ENCODE measurements at places on chromosomes 2 and 18. TPM values are rescaled to one million over a fixed set of nuclear protein-coding genes. Genes with fewer than 3 reads are reported as not detected.

The SMYD5 gene
- 28.3 TPM for total RNA-seq

The AKAIN1 gene
- total RNA-seq = not detected

The IL36RN gene
- total RNA-seq = 1.0 TPM

The CDK15 gene
- not detected for total RNA-seq

The FNDC4 gene
- 5.3 TPM for total RNA-seq

The ZNF892 gene
- 3.1 TPM for total RNA-seq

The MYL12A gene
- 532 TPM for total RNA-seq
